ENCODE measurements at places on chromosomes 1 and 21.

GRCh38 chr1:16275591-16275990 lies 38.6 kb upstream of the CPLANE2 start:
- DNase-seq: no peak

- DNase-seq: no peak
Observed at GRCh38 chr1:117565745-117566455, 39.9 kb upstream of the TENT5C start.

DNA sequence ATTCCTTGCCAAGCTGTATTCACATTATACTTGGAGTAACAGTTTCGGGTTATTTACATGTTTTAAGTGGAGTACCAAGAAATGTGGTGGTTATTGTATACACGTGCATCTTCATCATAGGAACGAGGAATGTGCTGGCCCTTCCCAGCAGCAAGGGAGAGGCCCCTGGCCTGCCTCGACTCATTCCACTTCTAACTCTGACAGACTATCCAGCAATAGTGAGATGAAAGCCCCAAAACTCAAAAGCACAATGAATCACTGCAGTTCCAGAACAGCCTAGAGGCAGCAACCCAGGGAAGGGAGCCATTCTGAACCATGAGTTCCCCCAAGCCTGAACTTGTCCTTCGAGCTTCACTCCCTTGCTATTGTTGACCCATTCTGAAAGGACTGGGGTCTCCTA lies 23.1 kb downstream of the FAM89A start:
- no peak for DNase-seq

DNA sequence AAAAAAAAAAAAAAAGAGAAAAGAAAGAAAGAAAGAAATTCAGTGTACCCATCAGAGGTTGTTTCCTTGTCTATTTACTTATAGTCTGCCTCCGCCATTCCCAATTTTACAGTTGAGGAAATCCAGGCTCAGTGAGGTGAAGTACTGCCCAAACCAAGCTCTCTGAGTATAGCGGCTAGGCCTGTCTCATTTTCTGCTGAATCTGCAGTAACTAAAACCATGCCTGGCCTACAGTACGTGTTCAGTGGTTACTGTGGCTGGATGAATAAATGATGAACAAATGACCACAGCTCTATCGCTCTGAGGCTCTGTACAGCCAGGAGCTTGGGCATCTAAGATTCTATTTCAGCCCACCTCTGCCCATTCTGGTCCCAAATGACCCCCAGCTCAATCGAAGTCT lies 24.3 kb downstream of the RAP1GAP start:
- DNase-seq: no peak

DNA sequence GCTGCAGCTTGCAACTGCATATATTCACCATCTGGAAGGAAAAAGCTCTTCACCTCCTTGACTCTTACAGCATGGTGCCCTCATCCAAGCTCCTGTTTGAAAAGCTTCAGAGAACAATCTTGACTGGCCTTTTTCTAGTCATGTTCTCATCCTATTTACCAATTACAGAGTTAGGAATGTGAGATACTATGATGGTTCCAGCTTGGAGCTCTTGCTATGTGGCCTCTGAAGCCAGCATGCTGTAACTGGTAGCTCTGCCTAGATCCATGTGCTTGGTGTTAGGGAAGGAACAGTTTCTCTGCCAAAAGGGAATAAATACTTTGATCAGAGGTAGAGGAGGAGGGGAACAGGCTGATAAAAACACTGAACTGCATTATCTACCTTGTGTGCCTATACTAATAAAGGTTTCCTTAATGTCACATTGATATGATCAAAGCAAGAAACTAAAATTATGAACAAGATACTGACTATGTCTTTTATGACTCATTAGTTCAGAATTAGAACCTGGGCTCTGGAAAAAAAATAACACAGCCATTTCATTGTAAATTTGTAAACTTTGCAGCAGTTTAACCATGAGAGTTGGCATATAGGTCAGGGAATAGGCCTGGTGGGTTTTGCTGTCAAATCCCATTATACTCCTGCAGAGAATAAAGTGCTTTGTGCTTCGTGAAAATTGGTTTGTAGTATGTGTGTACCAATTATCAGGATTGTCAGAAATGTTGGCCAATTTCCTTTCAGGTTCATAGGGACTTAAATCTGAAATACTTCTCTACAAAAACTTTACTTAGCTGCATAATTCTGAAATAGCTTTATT lies 92.7 kb downstream of the LEPR start:
- DNase-seq: no peak

DNA sequence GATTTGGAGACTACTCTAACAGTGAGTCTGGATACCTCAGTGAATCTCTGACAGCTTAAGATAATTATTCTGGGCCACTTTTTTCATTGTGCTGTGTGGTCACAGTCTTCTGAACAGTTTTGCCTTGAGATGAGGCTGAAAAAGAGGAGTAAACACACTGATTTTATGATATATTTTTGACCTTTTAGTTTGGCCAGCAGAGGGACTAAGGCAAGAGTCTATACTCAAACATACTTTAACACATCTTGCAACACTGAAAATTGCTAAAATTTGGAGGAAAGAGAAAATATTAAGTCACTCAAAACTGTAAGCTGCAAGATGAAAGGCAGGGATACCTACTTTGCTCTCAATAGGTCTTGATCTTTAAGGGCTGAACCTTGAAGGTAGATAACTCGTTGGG lies 182.7 kb downstream of the KCNT2 start:
- no peak for DNase-seq

DNA sequence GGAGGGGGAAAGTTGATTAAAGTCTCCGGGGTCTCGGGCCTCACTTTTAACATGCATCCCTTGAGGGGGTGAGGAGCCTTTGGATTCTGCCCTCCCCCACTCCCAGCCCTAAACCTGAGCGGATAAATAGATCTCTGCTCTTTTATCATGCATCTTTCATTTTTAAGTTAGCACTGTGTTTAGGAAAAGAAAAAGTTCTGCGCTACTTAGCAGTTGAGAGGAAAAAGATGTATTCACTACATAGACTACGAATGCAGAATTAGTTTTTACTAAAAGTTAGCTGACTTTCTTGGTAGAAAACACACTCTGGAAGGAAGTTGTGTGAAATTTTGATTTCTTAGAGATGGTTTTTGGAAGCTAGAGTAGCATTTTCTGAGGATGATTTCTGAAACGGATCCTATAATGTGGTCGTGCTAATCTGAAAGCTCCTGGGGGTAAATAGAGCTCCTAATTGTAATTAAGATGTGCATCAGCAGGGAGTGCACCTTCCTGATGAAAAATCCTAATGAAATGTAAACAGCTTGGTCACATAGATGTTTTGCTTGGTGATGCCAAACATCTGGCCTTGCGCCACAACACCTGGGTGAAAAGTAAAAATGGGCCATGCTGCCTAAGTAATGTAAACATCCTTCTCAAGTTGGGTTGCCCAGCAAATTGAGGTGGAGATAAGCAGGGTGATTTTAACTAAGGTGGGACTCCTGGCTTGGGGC lies 1.8 kb downstream of the ROR1 start:
- no peak for DNase-seq

DNA sequence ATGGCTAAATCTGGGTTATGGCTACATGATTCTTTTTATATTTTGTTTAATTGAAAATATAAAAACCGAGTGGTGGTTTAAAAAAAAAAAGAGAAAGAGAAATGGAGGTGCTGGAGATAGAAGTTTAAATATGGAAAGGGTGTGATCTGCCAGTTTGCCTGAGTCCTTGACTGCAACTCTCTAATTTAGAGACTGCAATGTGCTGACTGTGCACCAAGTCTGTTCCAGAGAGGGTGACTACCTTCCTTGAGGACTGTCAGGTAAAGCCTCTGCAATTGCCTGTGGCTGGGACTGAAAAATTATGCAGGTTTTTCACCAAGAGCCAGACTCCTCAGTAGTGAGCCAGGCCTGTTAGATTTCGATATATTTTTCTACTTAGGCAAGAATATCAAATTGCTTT lies 1326.3 kb downstream of the BRINP3 start:
- no peak for DNase-seq
